Eye (tissue), 1 donor: ENCODE measurements at places on chromosomes 11 and 22.

GRCh38 chr11:1034001-1034400, 2.5 kb downstream of the MUC6 start:
- DNase-seq, result no peak

- DNase-seq, result no peak
These were observed 170.3 kb downstream of the KIRREL3 start for GRCh38 chr11:126830216-126830806.

DNA sequence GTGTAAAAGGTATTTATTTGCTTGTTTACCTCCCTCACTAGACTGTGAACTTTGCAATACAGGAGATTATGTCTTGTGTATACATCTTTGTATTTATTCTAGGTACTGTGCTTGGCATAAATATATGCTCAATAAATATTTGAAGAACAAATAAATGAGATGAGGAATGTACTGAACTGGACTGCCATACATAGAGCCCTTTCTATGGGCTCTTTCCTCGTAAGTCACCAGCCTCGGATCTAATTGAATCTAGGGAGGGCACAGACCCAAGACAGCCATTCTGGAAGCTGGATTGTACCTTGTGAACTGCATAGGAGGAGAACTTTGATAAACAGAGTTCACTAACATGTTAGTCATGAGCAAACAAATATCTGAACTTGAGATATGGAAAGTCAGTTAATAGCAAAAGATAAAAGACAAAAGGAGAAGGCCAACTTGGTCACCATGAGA, 503.9 kb downstream of the INSC start:
- DNase-seq, result no peak

DNA sequence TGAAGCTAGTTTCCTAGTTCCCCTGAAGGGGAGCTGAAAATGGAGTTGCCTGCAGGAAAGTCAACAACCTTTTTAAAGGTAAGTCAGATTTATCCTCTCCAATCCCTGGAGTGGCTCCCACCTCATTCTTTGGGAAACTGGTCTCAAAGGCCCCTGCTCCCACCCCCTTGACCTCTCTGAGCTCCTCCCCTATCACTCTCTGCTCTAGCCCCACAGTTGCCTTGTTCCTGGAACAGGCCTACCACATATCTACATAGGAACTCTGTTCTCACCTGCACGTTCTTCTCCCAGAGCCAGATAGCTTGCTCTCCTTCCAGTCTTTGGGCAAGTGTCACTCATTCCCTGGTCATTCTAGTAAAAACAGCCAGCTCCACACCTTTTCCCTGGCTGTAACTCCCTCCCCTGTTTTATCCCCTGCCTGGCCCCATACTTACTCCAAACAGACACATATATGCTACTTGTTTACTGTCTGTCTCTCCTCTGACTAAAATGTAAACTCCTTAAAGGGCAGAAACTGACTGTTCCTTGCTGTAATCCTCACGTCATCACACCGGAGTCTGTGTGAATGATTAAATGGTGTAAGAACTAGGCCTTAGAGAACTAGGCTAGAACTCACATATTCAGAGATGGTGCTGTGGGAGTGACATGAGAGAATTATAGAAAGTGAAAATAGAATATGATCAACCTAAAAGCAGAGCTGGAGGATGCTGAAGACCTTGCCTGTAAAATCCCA, 53.3 kb downstream of the TCF20 start:
- DNase-seq, result no peak

DNA sequence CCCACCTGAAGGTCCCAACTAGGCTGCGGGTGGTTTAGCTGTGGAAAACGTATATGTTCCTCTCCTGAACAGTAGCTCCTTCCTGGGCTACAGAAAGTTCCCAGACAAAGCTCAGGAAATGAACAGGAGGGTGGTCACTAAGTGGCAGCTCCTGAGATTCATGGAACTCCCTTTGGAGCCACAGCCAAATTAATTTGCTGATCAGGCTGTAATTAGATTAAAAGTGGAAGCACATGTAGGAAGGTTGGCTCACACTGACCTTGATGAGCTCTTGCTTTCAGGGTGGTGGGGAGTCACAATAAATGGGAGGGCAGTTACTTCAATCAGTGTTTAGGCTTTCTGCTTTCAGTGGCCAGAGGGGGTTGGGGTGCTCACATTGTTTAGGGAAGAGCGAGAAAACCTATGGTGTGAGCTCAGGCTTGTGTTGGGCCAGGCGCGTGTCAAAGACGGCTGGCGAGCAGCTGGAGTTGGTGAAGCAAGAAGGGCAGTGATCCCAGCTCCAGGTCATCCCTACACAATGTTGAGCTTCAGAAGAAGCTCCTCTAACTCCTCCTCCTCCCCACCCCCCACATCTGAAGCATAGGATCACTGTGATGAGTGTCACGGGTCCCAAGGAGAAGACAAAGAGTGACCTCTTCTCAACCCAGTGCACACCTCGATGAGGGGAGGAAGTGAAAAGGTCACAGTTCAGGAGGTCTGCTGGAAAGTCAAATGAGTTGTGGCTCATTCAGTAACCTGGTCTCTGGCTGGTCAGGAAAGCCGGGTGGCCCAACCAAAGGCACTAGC, 42.5 kb downstream of the CLPB start:
- peak; percentile 17 for DNase-seq

DNA sequence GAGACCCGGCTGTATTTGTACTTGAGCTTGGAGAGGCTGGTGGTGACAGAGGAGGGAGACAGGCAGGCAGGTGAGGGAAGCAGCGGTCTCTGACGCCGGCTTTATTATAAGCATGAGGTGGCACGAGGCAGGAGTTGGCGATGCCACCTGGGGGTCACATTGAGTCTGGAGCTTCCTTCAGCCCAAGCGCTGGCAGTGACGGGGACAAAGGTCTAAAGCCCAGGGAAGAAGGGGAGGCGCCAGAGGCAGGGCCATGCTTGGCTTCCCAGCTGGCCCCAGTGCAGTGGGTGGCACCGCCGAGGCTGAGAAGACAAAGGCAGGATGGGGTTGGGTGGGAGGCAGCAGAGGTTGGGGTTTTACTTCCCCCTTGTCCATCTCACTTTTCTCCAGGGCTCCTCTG, 4.5 kb downstream of the FXYD2 start:
- no peak for DNase-seq

DNA sequence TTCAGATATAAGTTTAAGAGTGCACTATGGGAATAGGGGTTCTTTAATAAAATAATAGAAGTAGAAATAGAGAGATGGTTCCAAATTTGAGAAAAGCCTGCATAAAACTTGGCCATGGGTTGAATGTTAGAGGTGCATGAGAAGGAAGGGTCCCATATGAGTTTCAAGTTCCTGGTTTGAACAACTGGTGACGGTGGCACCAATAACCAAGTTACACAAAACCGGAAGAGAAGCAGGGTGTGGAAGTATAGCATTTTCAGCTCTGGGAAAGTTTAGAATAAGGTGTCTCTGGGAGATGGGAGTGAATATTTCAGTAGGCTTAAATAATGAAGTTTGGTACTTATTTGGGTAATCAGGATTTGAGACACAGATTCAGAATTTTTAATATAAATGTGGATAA, 2.4 kb downstream of the CASP1 start:
- no peak for DNase-seq

- no peak for DNase-seq
These were observed 26.3 kb downstream of the SYTL2 start for GRCh38 chr11:85784480-85785265.

- no peak for DNase-seq
These were observed 49.4 kb upstream of the PHOX2A start for GRCh38 chr11:72293391-72293790.

DNA sequence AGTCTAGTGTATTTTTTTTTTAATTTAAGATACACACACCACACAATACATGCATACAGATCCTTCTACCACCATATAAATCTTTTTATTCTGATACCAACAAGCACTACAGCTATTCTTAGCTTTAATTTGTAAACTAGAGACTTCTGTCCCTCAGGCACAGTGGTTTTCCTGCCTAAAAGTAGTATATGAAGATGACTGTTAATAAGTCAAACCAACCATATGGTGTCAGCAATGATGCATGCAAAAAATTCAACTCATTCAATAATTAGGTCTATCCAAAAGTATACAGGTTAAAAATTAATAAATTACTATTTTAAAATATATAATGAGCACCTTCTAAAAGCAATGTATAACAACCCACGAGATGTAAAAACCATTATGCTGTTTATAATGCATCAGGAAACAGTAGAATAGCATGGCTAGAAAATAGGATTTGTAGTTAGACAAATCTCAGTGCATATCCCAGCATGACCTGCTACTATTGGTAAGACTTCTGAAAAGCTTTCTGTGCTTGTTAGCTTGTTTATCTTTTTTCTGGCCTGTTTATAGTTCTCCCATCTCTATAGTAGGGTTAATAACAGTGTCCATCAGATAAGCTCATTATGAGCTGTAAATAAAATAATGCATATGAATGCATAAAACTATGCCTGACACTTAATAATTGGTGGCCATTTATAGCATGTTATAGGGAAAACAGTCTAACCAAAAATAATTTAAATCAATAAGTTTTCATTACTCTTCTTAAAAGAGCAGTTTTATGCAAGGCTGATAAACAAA, 10.2 kb downstream of the RAB38 start:
- DNase-seq, result no peak

DNA sequence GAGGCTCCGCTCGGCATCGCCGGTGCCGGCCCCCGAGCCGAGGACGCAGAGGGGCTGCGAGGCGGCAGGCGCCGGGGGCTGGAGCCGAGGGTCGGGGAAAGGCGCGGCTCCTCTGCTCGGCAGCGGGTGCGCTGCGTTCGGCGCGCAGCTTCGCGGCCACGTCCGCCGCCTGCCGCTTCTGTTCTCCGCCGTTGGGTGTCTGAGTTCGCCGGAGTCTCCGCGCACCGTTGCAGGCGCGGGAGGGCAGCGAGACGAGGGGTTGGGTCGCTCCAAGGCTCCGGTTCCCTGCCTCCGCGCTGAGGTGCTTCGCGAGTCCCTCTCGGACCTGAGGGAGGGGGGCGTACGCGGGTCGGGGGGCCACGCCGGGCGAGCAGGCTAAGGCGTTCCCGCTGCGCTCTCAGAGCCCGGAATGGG, 347 bp downstream of the MN1 start:
- no peak for DNase-seq

DNA sequence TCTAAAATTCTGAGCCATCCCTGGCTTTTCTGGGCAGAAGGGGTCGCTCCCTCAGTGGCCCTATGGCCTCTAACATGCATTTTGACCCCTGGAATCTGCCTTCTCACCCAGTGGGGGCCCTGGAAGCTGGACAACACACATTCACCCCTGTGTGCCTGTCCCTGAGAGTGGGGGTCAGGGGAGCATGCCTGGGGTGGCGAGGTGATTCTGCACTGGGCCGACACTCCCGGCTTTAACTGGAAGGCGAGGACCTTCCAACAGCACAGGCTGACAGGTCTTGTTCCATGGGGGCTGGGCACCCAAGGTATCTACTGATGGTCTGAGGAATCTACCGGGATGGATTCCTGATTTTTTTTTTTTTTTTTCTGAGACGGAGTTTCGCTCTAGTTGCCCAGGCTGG, 10.7 kb downstream of the PPM1F start:
- no peak for DNase-seq

GRCh38 chr22:38758276-38758945, 2.6 kb upstream of the SUN2 start:
- peak; percentile 56 for DNase-seq

DNA sequence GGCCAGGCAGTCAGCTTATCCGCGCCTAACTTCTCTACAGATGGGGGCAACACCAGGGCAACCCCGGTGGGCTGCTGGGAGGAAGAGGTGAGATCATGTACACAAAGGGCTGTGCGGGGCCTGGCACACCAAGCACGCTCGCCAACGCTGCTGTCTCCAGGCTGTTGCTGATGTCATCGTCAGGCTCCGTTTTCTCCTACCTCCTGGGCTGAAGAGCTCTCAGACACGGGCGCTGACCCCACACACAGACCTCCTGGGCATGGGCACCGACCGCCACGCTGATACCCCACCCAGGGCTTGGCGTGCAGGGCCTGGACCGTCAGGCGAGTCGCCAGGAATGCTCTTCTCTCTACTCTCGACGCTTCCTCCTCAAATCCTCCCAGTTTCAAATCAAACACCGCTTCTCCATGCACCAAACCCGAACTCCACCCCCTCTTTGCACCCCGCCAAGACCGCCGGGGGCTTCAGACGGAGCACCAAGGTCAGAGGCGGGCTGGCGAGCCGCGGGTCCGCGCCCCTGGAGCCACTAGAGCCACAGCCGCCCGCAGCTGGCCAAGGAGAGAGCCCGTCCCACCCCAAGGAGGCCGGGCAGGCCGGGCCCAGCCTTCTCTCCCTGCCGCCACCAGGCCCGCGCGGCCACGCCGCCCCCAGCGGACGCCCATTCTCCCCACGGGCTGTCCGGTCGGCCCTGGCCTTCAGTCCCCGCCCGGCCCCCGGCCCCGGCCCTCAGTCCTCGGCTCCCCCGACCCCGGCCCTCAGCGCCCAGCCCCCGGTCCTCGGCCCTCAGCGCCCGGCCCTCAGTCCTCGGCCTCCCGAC, 772 bp downstream of the SBF1 start:
- peak; percentile 53 for DNase-seq

DNA sequence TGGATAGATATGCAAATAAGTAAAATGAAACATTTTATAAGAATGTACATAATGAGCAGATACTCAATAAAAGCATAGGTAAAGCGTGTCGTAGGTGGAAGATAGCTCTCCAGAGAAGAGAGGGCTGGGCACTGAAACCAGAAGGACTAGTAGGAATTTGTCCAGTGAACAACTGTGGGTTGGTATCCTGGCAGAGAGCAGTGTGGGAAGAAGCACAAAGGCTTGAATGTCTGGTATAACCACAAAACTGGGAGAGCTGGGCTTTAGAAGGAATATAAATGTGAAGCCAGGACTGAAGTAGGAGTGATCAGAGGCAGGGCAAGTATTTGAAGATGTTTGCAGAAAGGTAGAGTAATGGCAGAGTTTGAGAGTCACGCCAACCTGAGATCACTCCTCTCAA, 33.1 kb upstream of the CARD16 start:
- DNase-seq, result no peak

GRCh38 chr11:35892166-35892565, 51.7 kb upstream of the LDLRAD3 start:
- DNase-seq, result no peak

DNA sequence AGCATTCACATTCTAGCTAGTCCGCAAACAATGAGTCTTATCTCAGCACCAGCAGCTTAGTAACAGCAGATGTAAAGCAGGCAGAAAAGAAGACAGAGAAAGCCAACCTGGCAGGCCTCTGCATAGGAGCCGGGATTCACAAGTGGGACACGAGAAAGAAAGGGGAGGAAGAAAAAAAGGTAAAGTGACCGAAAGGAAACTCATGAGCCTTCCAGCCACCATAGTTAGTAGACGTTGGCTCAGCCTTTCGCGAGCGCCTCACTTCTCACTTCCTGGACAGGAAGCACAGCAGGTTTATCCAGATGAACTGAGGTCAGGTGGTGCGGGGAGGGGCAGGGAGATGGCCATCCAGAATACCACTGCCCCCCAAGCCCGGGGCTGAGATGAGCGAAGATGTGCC, 19.7 kb upstream of the KAT5 start:
- no peak for DNase-seq

GRCh38 chr22:38122616-38123015, 12.1 kb upstream of the BAIAP2L2 start:
- DNase-seq, result no peak
